ENCODE measurements at places on chromosomes 5 and 9.

DNA sequence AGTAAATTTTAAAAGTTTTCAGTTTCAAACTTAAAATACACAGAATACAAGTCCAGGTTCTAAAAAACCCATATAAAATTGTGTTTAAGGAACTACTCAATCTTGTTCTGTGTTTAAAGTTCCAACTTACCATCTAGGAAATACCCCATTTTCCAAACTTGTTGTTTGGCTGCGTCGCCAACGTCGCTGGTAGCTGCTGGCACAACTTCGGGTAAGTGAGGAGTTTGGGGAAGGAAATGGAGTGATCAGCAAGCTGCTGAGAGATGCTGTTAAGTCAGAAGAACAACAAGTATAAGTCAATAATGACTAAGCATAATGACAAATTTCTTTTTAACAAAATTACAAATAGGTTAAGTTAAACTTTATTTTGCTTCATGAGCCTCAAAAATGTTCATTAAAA lies 71.3 kb upstream of the RAPGEF6 start:
- DNase-seq: no peak

GRCh38 chr9:94996641-94997040 lies 270.1 kb downstream of the AOPEP start:
- DNase-seq: no peak

- no peak for DNase-seq
Measured at GRCh38 chr5:153745778-153746395, 255.4 kb downstream of the GRIA1 start.

- DNase-seq: peak; percentile 76
Measured at GRCh38 chr9:126301985-126302603, 24.5 kb upstream of the MVB12B start.

DNA sequence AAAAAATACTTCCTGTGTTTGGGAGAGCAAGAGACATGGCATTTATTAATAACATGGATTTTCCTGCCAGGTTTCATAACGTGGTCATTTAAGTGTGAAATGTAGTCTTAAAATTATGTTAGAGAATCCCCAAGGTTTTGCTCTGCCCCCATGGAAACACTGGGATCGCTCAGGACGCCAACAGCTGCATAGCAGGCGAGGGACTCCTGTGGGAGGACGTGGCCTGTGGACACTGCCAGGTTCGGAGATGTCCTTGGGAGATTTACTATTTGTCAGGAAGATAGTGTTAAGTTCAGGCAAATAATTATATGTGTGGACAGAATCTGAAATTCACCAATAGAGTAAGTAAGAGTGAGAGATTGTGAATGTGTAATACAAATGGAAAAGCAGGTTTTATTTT lies 977 bp downstream of the BTNL9 start:
- no peak for DNase-seq

DNA sequence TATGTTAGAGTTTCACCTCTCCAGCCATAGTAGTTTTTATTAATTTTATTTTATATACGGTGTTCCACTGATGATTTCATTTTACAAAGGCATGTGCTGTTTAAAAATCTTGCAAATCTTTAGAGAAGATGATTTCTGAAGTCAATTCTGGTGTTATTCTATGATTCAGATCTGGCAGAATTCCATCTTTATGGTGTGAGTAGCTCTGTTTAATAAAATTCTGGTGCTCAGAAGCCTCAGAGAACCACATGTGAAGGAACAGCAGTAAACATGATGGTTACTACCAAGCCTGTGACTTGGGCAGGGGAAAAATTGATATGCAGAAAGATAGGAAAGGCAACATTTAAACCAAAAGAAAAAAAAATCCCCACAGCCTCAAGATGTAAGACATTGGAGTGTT lies 299.7 kb downstream of the NPR3 start:
- DNase-seq: no peak

- no peak for DNase-seq
Measured at GRCh38 chr5:9405196-9405754, 140.6 kb downstream of the SEMA5A start.

- DNase-seq: peak; percentile 77
Measured at GRCh38 chr5:91332267-91333045, 50.7 kb downstream of the ARRDC3 start.

DNA sequence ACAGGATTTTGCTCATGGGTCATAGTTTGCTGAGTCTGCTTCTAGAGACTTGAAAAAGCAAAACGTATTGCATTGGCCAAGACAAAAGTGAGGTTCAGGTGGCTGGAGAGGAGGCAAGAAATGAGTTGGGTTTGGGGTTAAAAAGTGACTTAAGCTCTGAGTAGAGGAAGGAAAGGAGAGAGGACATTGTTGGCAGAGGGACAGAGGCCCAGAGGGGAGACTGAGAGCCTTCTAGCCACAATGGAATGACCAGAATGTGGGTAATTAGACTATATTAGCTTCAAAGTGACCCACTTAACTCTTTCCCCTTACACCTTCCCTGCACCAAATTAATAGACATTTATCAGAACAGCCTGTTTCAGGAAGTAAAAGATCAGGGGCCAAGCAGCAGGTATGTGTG lies 188.4 kb downstream of the ZNF462 start:
- peak; percentile 55 for DNase-seq

- DNase-seq: no peak
Measured at GRCh38 chr9:88017096-88017495, 42.8 kb upstream of the CDK20 start.

DNA sequence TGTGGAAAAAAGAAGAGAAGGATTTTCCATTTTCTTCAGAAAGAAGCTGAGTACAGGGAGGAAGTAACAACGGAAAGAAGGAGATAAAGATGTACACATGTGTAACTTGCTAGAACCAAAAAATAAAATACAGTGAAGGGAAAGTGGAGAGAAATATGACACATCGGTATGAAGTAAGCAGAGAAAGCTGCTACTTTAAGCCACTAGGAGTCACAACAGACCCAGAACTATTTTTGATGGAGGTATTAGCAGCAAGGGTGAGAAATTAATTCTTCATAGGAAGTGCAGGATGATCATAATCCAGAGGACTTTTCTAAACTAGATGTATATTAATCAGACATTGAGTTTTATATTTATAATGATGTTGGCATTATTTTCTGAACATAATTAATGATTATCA lies 88.5 kb downstream of the FAM174A start:
- peak; percentile 53 for DNase-seq

- DNase-seq: no peak
Measured at GRCh38 chr9:113360242-113360842, 11.0 kb downstream of the BSPRY start.

- DNase-seq: no peak
Measured at GRCh38 chr5:14243766-14244165, 100.6 kb downstream of the TRIO start.

GRCh38 chr9:98846879-98847278 lies 39.4 kb downstream of the GALNT12 start:
- no peak for DNase-seq

DNA sequence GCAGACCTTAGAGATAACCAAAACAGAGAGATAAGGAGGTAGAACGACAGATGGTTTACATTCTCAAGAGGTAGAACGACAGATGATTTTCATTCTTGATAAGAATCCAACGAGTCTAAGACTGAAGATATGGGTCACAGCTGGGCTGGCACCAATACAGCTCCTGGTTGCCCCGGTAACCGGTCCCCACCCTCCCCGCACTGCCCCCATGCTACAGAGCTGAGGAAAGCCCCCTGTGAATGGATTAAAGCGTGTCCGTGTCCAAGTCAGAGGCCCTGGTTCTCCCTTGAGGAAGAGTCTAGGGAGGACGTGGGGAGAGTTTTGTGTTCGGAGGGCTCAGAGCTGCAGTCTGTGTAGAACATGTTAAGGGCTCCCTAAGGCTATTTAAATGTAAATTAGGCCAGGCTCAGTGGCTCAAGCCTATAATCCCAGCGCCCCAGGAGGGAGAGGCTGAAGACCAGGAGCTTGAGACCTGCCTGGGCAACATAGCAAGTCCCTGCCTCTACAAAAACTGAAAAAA lies 8.1 kb downstream of the IDNK start:
- DNase-seq: no peak

DNA sequence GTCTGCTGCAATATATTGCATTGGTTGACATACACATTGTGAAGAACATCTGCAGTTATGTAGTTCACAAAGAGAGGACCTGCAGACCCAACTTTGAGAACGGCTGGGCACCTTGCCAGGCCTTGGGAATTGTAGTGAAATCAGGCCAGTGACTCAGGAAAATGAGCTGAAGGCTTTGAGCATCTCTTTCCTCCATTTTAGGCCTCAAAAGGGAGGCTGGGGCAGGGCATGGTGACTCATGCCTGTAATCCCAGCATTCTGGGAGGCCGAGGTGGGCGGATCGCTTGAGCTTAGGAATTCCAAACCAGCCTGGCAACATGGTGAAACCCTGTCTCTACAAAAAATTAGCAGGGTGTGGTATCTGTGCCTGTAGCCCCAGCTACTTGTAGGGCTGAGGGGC lies 1.4 kb upstream of the IPPK start:
- peak; percentile 80 for DNase-seq

- peak; percentile 65 for DNase-seq
Measured at GRCh38 chr5:91266184-91266705, 116.9 kb downstream of the ARRDC3 start.

- DNase-seq: no peak
Measured at GRCh38 chr5:122702524-122702875, 72.4 kb upstream of the SNX2 start.

- DNase-seq: no peak
Measured at GRCh38 chr9:12908895-12909294, 134.1 kb downstream of the LURAP1L start.

DNA sequence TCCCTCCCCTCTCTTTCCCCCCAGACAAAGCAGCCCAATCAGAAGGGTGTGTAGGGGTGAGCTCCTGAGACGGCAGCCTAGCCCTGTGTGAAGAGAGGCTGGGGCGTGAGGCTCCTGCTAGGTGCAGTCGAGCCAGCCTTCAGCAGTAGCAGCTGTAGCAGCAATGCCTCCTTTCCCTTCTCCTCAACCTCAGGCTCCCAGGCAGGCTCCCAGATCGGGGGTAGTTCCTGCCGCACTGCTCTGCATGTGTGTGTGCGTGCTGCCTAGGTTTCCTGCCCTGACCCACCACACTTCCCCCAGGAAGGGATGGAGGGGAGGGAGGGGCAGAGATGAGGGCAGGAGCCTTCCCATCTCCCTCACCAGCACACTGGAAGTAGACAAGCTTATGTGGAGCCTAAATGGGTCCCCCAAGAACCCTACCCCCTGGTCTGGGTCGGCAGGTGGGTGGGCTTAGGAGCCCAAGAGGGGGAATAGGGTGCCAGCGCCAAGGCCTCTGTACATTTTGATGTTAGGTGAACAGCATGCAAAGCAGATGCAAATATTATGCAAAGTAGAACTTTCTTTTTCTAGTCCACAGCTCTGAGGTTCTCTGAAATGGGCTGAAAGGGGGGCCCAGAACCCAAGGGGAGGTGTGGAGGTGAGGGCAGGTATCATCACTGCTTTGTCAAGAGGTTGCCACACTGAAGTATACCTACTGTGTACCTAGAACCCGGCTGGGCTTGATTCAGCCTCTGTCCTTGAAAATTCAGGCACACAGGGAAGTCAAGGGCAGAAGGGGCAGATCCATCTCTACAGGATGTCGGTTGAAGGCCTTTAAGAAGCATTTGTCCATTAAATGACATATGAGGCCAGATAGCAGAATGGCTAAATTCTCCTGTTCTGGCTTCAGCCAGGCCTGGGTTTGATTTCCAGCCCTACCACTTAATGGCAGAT lies 57.8 kb downstream of the CXXC5 start:
- no peak for DNase-seq

GRCh38 chr9:96154081-96154480 lies 147.9 kb downstream of the HSD17B3 start:
- no peak for DNase-seq

DNA sequence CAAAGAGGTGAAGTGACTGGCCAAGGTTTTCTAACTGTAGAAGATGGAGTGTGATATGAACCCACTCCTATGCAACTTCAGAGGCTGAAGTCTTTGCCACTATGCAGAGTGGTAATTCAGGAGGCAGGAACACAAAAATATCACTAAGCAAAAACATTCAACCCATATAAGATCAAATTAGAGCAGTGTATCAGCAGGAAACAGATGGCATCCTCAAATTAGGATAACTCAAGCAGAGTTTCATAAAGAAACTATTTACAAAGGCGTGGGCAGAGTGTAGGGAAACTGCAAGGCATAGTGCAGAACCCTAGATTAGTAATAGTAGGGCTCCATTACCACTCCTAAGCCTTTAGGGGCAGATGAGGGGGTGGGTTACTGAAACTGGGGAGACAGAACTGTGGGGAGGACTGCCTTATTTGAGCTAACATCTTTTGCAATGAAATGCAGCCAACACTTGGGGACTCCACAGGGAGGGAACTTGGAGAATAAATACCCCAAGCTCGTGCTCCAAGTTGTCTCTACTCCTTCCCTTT lies 72.2 kb downstream of the PTTG1 start:
- no peak for DNase-seq

- DNase-seq: no peak
Measured at GRCh38 chr9:36876056-36876455, 158.0 kb downstream of the PAX5 start.

DNA sequence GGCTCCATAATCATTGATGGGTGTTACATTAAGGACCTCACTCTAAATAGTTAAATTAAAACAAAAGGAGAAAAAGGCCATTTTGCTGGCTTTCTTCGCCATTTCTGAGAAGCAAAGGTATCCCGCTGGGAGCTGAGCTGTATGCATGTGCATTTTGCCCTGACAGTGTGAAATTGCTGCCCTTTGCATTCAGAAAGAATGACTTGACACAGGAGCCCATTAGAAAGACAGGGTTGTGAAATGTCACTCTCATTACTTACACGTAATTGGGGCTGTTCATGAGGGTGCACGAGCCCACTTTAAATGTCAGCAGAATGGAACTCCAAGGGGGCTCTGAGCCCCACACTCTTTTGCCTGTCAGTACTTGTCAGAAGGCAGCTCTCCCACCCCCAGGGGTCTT lies 85.0 kb downstream of the SEMA4D start:
- DNase-seq: no peak

DNA sequence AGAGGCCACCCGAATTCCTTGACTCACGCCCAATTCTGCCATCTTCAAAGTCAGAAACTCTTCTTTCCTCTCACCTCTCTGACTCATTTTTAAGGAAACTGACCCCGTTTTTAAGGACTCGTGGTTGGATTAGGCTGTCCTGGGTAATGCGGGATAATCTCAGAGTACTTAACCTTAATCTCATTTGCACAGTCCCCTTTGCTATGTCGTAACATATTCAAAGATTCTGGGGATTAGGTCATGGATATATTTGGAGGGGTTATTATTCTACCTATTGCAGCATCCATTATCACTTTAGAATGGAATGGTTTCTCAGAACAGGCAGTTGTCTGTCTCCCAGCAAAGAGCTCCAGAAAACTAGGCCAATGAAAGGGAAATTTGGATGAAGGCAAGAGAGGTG lies 80.8 kb upstream of the IL12B start:
- no peak for DNase-seq

- peak; percentile 95 for DNase-seq
Measured at GRCh38 chr5:68046445-68046844, 169.1 kb upstream of the PIK3R1 start.

GRCh38 chr5:52502460-52502999 lies 285.2 kb upstream of the ITGA1 start:
- no peak for DNase-seq

- DNase-seq: peak; percentile 86
Measured at GRCh38 chr5:132257131-132258101, at the start of gene PDLIM4. Gene PDLIM4 (plus strand): TSS chr5:132257696. CDS start chr5:132257735, 39 bp downstream.

Data from astrocyte of the hippocampus (primary cell).